ENCODE measurements at places on chromosomes 7 and 10.

DNA sequence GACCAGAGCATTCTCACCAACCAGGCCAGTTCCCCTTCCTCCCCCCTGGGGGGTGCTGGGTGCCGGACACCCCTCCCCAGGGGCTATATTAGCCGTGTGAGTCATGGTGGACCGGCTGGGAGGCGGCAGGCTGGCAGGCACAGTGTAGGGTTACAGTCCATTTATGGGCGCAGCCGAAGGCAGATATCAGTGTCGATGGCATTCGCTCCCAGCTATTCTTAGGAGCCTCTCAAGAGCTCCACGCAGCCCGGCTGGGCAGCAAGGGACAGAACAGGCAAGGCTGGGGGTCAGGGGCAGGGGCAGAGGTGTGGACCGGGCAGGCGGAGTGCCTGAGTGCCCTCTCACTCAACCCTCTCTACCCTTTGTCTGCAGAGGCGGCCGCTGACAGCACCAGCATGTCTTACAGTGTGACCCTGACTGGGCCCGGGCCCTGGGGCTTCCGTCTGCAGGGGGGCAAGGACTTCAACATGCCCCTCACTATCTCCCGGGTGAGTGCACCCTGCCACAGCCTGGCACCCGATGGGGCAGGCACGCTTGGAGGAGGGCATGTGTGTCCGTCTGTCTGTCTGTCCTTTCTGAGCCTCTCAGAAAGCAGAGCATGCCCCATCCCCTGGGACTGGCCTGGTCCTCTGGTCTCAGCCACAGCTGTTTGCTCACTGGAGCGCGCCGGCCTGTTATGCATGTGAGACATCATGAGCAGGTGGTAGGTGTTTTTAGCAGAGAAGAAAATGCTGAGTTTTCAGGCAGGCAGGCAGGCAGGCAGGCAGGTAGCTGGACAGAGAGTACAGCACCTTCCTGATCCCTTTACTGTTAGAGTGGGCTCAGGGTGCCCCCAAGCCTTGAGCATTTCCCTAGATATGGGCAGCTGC, at the start of gene LDB3:
TSS of gene LDB3 (plus strand) at position 215 of the 869 bp plus-strand sequence. CDS start at position 396, 181 bp downstream.
- no peak for DNase-seq

DNA sequence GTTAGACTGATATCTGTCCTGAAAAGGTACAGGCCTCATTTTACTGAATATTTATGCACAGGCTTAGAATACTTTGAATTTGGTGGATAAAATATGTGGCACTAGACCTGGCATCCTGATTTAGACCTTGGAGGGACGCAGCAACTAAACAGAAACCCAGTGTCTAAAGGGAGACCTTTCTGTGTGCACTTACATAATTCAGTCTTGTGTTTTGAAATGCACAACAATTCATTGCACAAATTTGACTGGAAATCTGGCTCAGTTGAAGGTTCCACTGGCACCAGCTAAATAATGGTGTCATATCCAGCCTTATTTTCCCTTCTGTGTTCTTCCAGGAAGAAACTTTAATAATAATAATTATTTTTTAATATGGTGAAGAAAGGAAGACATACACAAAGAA, 142.1 kb downstream of the SND1 start:
- DNase-seq = no peak

GRCh38 chr7:157565201-157565626, 228.4 kb downstream of the DNAJB6 start:
- DNase-seq = no peak

- no peak for DNase-seq
Observed at GRCh38 chr10:44101082-44101481, 283.8 kb downstream of the CXCL12 start.

DNA sequence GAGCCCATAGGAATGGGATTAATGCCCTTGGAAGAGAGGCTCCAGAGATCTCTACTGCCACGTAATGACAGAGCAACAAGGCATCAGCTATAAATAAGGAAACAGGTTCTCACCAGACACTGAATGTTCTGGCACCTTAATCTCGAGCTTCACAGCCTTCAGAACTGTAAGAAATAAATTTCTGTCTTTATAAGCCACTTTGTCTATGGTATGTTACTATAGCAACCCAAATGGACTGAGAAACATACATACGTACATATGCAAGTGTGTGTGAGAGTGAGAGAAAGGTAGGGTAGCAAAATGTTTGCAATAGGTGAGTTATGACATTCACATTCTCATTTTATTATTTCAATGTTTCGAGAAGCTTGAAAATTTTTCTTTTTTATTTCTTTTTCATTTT, 22.1 kb upstream of the HTR5A start:
- DNase-seq = no peak

GRCh38 chr7:102169651-102170392, 116.8 kb upstream of the SH2B2 start:
- DNase-seq = no peak

DNA sequence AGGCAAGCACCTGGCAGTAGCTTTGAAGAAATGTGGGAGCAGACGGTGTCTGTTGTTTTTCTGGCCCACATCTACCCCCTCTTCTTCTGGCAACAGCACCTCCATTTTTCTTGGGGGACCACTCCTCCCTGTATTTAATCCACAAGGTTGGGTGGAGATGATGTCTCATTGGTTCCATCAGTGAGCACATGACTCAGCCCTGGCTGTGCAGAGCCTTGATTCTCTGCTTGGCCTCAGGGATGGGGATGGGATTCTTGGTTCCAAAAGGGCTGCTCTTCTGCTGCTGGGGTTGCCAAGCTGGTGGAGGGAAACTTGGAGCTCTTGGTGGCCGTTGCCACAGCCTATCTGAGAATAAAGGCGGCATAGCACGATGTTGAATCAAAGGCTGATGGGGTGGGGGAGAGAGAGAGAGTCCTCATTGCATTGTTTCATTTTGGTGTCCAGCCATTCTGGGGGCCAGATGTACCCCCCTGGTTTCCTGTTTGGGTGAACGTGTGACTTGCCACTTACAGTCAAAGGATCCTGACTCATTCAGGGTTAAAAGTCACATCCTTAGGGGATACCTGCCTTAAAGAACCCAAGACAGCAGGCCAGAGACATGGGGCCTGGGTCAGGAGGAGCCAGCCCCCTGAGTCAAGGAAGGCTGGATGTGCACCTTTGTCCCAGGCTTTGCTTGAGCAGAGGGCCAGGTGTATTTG, 25.9 kb downstream of the GRK5 start:
- DNase-seq = no peak

- no peak for DNase-seq
Observed at GRCh38 chr7:18896343-18896975, 221.0 kb downstream of the TWIST1 start.

GRCh38 chr10:128316925-128317324, 190.7 kb upstream of the MKI67 start:
- DNase-seq = no peak

- DNase-seq = no peak
Observed at GRCh38 chr10:25180801-25181200, 6.0 kb downstream of the GPR158 start.

- no peak for DNase-seq
Observed at GRCh38 chr10:49417311-49418052, 21.6 kb upstream of the DRGX start.

GRCh38 chr10:71392791-71393781, 3.6 kb upstream of the CDH23 start:
- DNase-seq = no peak

- DNase-seq = no peak
Observed at GRCh38 chr7:101185258-101185839, 5.3 kb upstream of the NAT16 start.

GRCh38 chr7:69786730-69787395, 188.6 kb downstream of the AUTS2 start:
- no peak for DNase-seq

GRCh38 chr7:44087911-44088838, 5.8 kb upstream of the POLM start:
- no peak for DNase-seq

DNA sequence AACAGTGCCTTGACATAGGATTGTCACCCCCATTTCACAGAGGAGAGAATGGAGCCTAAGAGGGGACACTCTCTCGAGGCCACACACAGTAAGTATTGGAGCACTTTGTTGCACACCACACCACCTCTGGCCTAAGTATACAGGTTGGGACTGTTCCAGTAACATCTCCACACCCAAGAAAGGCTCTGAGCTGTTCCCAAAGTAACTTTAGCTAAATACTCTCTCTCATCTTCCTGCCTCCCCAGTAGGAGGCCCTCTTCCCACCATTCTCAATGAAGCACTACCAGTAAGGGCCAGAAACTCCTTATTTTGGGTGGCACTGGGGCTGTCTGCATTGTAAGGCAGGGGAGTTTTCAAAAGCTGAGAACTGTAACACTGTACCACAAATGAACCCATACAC, 189.5 kb downstream of the ZNF438 start:
- DNase-seq = no peak

- no peak for DNase-seq
Observed at GRCh38 chr10:63833411-63834060, 312.3 kb downstream of the REEP3 start.

- DNase-seq = no peak
Observed at GRCh38 chr10:89946106-89946505, 244.7 kb downstream of the KIF20B start.

DNA sequence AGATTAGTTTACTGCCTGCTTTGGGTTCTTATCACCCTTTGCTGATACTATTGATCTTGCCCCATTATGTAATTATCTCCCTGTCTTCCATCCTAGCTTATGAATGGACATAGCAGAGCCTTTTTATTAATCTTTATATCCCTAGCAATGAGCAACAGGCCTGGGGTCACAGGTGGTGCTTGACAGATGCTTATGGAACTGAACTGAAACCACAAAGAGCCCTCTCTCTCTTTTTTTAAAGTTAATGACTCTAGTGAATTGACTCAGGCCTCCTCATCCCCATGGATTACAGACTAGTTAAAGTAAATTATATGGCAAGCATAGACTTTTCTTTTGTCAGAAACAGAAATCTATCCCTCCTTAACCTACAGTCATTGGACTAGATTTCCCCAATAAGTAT, 265.2 kb downstream of the PHTF2 start:
- DNase-seq = no peak

DNA sequence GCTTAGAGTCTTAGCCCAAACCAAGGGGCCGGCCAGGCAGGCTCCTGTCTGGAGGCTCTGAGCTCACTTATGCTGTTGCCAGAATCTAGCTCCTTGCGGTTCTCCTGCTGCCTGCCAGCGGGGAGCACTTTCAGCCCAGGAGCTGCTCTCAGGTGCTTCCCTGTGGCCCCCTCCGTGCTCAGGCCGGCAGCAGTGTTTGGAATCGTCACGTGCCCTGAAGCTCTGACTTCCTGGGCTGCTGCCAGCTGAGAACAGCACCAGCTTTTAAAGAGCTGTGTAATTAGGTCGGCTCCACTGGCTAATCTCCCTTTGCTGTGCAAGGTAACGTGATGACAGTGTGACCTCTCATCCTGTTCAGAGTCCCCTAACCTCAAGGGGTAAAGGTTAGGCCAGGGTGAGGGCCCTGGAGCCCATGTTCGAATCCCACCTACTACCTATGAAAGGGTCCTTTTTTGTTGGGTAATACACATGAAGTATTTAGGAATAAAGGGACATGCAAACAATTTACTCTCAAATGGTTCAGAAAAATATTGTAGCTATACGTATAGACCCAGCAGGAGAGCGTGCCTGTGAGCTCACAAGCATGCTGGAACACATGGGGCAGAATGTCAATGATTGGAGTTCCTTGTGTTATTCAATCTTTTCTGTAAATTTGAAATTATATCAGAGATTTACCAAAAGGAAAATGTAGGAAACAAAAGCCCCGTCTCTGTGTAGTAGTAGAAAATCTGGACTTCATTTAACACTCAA, 16.6 kb downstream of the ZNF862 start:
- DNase-seq = no peak

DNA sequence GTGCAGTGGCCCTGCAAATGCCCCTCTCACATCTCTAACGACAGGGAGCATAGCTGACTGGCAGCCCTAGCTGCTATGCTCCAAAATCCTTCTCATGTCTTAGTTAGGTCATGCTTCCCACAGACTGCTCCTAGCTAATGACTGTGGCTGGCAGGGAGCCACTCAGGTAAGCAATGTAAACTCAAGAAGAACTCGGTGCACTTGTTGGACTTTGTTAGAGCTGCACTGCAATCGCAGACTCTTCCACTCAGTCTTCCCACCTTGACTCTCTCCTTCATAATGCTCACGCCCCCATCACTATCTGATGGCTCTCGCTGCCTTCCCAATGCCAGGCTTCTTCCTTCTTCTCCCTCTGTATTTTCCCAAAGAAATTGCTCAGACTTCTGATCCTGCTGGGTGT, 24.0 kb downstream of the OR9A2 start:
- DNase-seq = no peak

GRCh38 chr7:102175423-102176170, 111.1 kb upstream of the SH2B2 start:
- DNase-seq = no peak

GRCh38 chr10:35340975-35341374, 4.7 kb downstream of the CCNY start:
- DNase-seq = no peak

GRCh38 chr10:95588025-95588424, 26.9 kb upstream of the SORBS1 start:
- no peak for DNase-seq

- no peak for DNase-seq
Observed at GRCh38 chr7:101586078-101586905, 42.8 kb downstream of the MYL10 start.

- no peak for DNase-seq
Observed at GRCh38 chr10:62025134-62025794, 123.8 kb downstream of the ARID5B start.

DNA sequence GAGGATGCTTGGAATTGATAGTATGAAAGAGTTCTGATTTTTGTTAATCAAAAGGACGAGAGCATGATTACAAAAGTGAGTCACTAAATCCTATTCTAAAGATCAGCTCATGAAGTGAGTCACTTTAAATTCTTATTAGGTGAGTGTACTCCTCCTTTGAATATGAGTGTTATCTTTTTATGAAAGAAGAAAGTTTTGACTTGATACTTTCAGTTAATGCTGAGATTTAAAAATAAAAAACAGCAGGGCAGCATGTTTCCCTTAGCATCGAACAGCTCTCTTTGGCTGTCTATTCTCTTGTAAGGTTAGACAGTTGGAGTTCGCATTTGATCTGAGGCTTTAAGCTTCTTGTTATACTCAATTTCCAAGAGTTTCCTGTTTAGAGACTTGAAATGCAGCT, 222.0 kb downstream of the TWIST1 start:
- DNase-seq = no peak

GRCh38 chr7:44489955-44490350, 505 bp downstream of the NUDCD3 start:
- peak; percentile 7 for DNase-seq

DNA sequence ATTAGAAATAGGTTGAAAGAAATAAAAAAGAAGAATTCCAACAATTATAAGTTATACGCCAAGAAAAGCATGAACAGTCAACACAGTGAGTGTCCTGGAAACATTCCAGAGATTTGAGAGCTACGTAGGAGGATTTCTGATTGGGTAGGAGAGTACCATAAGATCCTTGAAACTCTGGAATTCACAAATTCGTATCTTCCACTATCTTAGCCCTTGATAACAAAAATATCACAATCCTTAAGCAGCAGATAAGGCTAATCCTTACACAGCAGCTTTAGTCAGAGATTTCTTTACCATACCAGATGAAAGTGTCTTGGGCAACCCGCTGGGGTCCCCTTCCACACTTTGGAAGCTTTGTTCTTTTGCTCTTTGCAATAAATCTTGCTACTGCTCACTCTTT, 8.2 kb downstream of the TPK1 start:
- DNase-seq = no peak

- no peak for DNase-seq
Observed at GRCh38 chr10:71837098-71837827, 13.8 kb downstream of the PSAP start.

All from stimulated activated CD8-positive, alpha-beta memory T cell treated with anti-CD3 and anti-CD28 coated beads, Interleukin-4, amount 100 ng/mL, for 1 hour (primary cell).